ENCODE measurements at places on chromosomes 3 and 15. TPM values are rescaled to one million over a fixed set of nuclear protein-coding genes. Genes with fewer than 3 reads are reported as not detected.

The ROBO1 gene
- total RNA-seq: 6.0 TPM

The FETUB gene
- not detected for total RNA-seq

The CASR gene
- total RNA-seq: not detected

The ANKRD63 gene
- 1.0 TPM for total RNA-seq

The AHSG gene
- total RNA-seq: not detected

The DUOXA1 gene
- total RNA-seq: 0.59 TPM

The TMEM207 gene
- not detected for total RNA-seq

The CYP11A1 gene
- total RNA-seq: 0.55 TPM

The ATP8B4 gene
- total RNA-seq: 3.1 TPM
